ENCODE measurements at places on chromosomes 13 and 19. TPM values are rescaled to one million over a fixed set of nuclear protein-coding genes. Genes with fewer than 3 reads are reported as not detected.

ZNF285 gene
- total RNA-seq: 3.2 TPM

FFAR1 gene
- total RNA-seq: not detected

KLK2 gene
- total RNA-seq: not detected

GSX1 gene
- not detected for total RNA-seq

GPC6 gene
- 16.1 TPM for total RNA-seq

KCNK6 gene
- total RNA-seq: 15.8 TPM

CDX2 gene
- 0.33 TPM for total RNA-seq

ZNF100 gene
- total RNA-seq: 18.2 TPM

ACP7 gene
- total RNA-seq: 0.46 TPM

TMIGD2 gene
- not detected for total RNA-seq

ELANE gene
- total RNA-seq: not detected

SOX1 gene
- 1.7 TPM for total RNA-seq

MBD3L2 gene
- not detected for total RNA-seq

DIS3 gene
- total RNA-seq: 39.1 TPM

ZNF221 gene
- 7.3 TPM for total RNA-seq

CYP4F12 gene
- total RNA-seq: not detected

ZNF528 gene
- total RNA-seq: 3.9 TPM

C2CD4C gene
- 1.2 TPM for total RNA-seq

FBXO17 gene
- 16.0 TPM for total RNA-seq

IGFL1 gene
- total RNA-seq: not detected

C5AR2 gene
- total RNA-seq: 0.59 TPM

SWSAP1 gene
- 3.3 TPM for total RNA-seq

PCDH9 gene
- 1.9 TPM for total RNA-seq

ARHGAP33 gene
- 8.5 TPM for total RNA-seq

TMEM255B gene
- total RNA-seq: 321 TPM

BEST2 gene
- not detected for total RNA-seq

RELB gene
- total RNA-seq: 8.2 TPM

OSCAR gene
- total RNA-seq: 0.21 TPM

PCDH8 gene
- total RNA-seq: 0.15 TPM

FAM174C gene
- 22.7 TPM for total RNA-seq

ZNF66 gene
- total RNA-seq: 17.6 TPM

CEACAM19 gene
- 3.7 TPM for total RNA-seq

SMIM44 gene
- not detected for total RNA-seq

ZNF93 gene
- total RNA-seq: 30.4 TPM

ZNF682 gene
- total RNA-seq: 25.6 TPM

TTYH1 gene
- 10.4 TPM for total RNA-seq

PSG11 gene
- not detected for total RNA-seq

SIGLEC8 gene
- total RNA-seq: not detected

RYR1 gene
- total RNA-seq: 1.3 TPM

ACTMAP gene
- 24.6 TPM for total RNA-seq

CRLF1 gene
- total RNA-seq: 0.74 TPM

PTBP1 gene
- 614 TPM for total RNA-seq

NUP62 gene
- total RNA-seq: 60.9 TPM

CGB3 gene
- not detected for total RNA-seq

EDDM13 gene
- not detected for total RNA-seq

ZNF416 gene
- 10.9 TPM for total RNA-seq

RASGRP4 gene
- 8.1 TPM for total RNA-seq

GPX4 gene
- 330 TPM for total RNA-seq

NLRP12 gene
- 2.1 TPM for total RNA-seq

FBXL12 gene
- 45.9 TPM for total RNA-seq

TSHZ3 gene
- total RNA-seq: 12.3 TPM

All from endothelial cell (in vitro differentiated cells).